Activated CD4-positive, alpha-beta T cell treated with anti-CD3 and anti-CD28 coated beads for 36 hours (primary cell): ENCODE measurements at places on chromosomes 13 and 19. TPM values are rescaled to one million over a fixed set of nuclear protein-coding genes. Genes with fewer than 3 reads are reported as not detected.

The ARL11 gene
- 0.72 TPM for total RNA-seq

GRCh38 chr19:49391581-49392399 lies 3.7 kb downstream of the KASH5 start:
- DNase-seq, result peak; percentile 90

DNA sequence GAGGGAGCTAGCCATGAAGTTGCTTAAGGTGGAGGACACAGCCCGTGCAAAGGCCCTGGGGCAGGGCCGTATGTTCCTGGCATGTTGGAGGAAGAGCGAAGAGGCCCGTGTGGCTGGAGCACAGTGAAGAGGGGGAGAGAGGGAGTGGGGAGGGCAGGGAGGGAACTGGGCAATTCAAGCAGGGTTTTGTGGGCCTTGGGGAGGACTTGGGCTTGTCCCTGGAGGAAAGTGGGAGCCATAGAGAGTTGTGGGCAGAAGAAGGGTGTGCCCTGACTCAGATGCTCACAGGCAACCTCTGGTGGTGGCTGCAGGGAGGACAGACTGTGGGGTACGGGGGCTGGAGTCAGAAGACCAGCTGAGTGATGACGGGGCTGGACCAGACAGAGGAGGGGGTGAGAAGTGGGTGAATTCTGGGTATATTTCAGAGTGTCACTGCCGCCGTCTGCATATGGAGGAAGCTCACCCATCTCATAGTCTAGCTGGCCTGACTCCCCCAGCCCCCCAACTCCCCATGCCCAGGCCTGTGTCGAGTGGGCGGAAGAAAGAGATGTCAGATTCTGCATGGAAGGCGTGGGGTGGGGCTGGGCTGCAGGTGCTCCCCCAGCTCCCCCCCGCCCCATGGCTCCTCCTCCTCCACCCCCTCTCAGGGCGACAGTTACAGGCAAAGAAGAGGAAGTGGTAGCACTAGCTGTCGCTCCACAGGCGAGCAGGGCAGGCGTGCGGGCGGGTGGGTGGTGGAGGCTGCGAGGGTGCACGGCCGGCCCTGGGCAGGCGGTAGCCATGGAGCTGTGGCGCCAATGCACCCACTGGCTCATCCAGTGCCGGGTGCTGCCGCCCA lies at the start of gene VAV1:
Gene VAV1 (plus strand): TSS at position 681 of the 838 bp plus-strand sequence. CDS start 100 bp downstream, at position 781.
- DNase-seq, result peak; percentile 92

The CCDC169 gene
- total RNA-seq, result 0.30 TPM

GRCh38 chr19:14731200-14731599 lies 41.4 kb downstream of the ZNF333 start:
- DNase-seq, result no peak
